Activated CD4-positive, alpha-beta T cell treated with anti-CD3 and anti-CD28 coated beads, Interleukin-2, Interleukin-6, amounts not matched to agents 100 ng/mL and 50 ng/mL, durations not matched to agents 16 hours and 8 hours (primary cell): ENCODE measurements at places on chromosomes 5 and 9.

GRCh38 chr9:38118862-38119438 lies 49.9 kb upstream of the SHB start:
- no peak for DNase-seq

DNA sequence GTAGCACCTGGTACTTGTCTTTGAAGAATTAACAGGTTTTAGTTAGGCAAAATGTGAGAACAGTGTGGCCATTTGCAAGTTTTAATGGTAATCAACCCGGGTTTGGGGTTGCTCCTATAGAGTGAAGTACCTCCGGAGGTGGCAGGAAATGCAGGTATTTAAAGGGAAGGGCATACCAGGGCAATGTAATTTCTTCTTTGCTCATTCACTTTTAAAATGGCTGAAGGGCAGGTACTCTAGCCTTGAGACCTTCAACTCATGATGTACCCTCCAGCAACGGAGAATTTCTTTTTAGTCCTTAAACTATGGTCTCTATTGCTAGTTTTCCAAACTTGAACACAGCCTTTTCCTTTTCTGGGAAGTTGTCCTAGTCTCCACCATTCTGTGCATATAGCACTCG lies 1.3 kb upstream of the HSPA4 start:
- peak; percentile 25 for DNase-seq

DNA sequence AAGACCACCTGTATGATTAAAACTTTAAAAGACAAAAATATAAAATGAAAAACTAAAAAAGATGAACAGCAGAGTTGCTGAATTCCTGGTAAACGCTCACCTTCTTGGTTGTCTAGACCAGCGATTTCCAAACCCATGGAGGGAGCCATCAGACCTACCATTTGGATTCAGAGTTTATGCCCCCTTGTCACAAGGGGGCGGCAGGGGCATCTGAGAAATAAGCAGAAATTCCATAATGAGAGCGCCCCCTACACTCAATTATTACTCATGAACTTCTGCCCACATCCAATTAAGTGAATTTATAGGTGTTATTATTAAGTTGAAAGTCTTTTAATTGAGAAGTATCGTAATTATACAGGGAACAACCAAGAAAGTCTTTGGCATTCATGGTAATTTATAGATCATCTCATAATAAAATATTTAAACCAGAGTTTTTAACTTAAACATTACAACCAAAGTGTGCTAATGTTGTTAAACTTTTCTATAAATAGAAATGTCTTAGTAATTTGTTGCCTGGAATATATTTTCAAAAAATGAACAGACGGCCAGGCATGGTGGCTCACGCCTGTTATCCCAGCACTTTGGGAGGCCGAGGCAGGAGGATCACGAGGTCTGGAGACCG lies 35.2 kb upstream of the SPATA31C2 start:
- DNase-seq: peak; percentile 59

- DNase-seq: peak; percentile 38
Observed at GRCh38 chr9:92669527-92669889, 423 bp downstream of the IPPK start.

DNA sequence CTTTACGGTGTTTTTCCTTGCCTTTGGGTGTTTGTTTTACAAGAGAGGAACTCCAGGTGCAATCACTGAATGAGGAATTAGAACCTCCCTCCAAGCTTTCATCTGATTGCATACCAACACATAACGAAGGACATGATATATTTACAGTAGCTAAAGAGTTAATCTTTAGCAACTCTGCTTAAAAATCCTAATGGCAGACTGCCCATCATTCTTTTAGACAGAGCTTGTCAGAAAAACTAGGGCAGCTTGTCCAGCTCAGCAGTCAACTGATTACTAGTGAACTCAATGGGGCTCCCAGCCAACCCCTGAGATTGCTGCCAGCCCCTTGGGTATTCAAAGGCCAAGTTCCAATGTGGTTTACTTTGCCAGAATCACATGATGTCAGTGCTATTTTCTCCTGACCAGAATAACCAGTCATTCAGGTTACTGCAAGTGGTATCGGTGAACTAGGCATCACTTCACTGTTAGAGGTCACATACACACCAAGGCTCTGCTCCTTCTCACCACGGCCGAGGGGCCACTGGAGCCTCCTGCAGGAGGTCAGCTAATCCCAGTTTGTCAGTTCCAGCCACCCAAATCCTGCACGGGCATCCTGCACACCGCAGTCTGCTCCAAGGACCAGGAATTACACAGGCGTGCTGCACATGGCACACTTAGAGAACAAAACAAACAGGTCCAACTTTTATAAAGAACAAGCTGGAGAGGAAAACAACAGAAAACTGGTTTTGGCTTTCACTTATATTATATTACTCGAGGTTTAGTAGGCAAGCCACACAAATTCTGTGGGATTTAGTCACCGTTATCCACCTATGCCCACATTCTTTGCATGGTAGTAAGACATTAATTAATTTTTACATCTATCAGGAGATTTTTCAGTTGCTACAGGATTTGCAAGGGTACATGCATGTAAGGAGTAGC lies 62.5 kb downstream of the NFIB start:
- DNase-seq: no peak

DNA sequence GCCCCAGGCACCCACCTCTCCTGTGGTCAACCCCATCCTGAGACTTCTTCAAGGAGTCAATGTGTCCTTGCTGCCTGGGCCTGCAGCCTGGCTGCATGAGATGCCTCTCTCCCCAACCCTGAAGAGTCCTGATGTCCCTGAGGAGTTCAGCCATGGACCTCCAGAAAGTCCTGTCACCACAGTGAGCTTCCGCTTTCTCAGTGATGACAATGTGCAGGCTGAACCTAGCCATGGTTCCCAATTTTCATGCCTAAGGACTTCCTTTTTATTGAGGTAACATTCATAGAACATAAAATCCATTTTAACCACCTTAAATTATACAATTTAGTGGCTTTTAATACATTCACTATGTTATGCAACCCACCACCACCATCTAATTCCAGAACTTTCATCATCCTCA lies 29.1 kb downstream of the DAP start:
- DNase-seq: no peak

DNA sequence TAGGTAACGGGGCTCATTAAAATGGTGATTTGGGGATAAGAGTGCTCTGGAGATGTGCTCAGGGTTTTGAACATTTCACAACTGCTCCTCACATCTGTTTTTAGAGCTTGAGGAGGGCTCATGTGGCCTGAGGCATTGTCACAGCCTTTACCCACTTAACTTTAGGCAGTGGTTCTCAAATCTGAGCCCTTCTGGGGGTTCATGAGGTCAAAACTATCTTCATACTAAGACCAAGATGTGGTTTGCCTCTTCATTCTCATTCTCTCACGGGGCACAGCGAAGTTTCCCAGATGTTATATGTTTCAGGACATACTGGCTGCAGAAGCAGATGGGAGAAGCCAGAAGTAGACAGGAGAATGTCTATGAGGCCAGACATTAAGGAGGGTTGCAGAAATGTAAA lies 38.4 kb downstream of the STXBP1 start:
- no peak for DNase-seq

GRCh38 chr5:154709368-154710305 lies 45.5 kb upstream of the LARP1 start:
- no peak for DNase-seq

- DNase-seq: no peak
Observed at GRCh38 chr5:57277085-57277484, 103.2 kb downstream of the GPBP1 start.

DNA sequence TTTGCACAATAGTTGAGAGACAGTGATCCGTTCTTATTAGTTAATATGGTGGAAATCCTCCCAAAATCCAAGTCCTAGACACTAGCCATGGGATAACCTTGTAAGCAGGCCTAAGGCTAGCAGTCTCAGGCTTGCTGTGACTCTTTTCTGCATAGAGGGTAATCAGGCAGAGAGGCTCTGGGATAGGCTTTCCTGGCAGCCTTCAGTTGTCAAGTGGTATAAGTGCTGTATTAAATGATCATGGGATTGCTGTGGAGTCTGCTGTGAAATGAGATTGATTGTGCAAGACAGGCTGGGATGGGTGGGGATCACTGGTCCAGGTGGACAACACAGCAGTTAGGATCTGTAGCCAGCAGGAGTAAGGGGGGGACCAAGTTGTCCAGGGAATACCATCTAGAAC lies 416.4 kb downstream of the TLE4 start:
- DNase-seq: no peak

DNA sequence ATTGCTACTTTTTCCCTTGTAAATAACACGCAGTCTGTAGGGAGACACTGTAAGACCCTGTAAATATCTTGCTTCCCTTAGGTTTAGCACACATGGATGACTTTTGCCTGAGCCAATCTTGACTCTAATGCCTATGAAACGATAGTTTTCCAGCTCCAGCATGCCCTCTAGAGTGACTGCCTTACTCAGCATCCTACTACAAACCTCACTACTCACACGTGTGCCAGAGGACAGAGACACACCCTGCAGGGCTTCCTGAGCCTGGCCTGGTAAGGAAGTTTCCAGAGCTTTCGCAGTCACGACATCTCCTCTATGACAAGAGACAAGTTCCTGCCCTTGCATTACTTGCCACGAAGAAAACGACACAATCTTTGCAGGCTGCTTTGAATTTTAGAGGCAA lies 138.1 kb downstream of the ATPSCKMT start:
- peak; percentile 5 for DNase-seq

DNA sequence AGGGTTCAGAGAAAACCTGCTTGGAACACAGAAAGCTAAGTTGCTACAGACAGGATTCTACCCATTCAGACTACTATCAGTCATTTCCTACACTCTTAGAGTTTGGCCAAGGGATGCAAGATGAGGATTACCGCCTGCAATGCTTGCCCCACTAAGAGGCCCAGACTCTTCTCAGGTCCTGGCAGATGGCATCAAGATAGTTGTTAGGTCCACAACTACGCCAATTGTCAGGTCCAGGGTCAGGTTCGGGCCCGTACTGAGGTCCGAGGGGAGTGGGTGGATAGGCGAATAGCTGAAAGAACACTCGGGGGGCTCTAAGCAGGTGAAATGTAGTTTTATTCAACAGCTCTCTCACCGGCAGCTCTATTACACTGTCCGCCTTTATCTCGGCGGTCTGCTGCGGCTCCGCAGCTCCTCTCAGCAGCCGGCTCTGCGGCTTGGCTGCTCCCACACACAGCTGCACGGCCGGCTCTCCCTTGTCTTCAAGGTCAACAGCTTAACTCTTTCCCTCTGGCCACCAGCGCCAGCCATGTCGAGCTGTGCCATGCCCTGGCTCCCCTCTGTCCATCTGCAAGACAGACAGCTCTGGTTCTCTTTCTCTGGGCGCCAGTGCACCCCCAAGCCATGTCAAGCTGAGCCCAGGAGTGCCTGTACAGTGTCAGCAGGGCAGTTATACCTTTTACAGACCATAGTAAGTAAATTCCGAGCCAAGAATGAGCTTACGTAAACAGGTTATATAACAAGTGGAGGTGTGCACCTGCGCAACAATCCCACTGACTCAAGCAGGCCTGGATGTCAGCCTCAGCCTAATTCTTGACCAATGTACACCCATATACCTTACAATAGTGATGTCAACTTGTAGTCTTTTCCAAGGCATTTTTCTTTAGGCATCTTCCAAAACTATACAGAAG lies 24.0 kb downstream of the ENC1 start:
- DNase-seq: no peak

DNA sequence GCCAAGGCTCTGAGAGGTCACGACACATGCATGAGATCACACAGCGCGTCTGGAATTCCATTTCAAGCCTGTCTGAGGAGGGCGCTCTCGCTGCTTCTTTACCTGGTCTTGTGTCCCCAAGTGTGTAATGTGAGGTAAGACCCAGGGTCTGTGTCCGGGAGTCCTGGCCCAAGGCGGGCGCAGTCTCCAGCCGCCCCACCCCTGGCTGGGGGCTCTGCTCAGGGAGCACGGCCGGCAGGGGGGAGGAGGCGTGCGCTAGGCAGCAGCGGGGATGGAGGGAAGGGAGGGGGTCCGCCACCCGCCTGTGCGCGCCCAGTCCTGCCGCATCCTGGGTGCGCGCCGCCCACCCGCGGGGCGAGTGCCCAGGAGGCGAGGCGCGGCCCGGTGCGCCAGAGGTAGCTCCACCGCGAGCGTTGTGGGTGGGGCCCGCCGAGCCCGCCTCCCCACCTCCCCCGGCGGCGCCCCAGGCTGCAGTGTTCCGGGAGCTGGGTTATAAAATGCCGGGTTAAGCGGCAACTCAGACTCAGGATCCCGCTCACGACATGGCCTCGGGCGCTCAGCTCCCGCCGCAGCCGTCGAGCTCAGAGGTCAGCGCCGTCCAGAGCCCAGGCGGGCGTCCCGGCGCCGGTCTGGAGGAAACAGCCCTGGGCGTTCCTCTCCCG lies at the start of gene CCNI2:
Gene CCNI2, plus strand, starts transcription at position 473 of the 662 bp plus-strand sequence. Its CDS starts 70 bp downstream, at position 543.
- DNase-seq: peak; percentile 58

DNA sequence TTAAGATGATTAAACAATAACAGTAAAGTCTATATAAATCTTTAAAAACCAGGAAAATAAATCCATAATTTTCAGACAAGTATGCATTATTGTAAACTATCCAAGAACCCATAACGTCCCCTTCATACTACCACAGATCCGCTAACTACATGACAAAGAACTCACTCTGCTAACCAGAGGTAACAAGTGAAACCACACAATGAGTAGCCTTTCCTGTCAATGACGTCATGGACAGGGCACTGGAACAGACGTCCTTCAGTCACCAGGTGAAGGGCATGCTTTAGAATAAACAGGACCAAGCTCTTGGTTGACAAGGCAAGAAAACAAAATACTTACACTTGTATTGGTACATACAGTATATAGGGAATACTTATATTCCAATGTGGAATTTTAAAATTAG lies 45.2 kb downstream of the RNF130 start:
- DNase-seq: peak; percentile 15

DNA sequence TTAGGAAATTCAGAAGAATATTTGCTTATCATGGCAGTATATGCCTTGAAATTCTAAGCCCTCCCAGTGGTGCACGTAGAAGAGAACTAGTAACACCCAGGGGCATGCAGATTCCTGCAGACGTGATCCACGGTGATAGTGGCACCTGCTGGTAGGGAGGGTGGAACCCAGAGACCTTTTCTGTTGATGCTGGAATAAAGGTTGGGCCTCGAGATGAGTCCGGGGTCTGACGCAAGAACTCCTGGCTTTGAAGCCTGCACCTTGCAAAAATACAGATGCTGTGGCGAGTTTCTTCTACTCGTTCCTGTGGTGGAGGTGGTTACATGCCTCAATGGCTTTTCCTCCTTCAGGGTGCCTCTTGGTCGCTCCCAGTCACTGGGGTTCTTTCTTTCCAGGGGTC lies 39.5 kb upstream of the PHF2 start:
- no peak for DNase-seq

GRCh38 chr9:123678038-123678877 lies 251.7 kb downstream of the DENND1A start:
- DNase-seq: no peak

- no peak for DNase-seq
Observed at GRCh38 chr9:70954126-70954525, 167.3 kb downstream of the TRPM3 start.
